Urothelium cell line (cell line): ENCODE measurements at places on chromosomes 7 and 10.
A peak's percentile ranks its signal among the peaks of the same experiment; 100 is the strongest.

- no peak for DNase-seq
These were observed 40.8 kb downstream of the PAPOLB start for GRCh38 chr7:4820967-4821471.

DNA sequence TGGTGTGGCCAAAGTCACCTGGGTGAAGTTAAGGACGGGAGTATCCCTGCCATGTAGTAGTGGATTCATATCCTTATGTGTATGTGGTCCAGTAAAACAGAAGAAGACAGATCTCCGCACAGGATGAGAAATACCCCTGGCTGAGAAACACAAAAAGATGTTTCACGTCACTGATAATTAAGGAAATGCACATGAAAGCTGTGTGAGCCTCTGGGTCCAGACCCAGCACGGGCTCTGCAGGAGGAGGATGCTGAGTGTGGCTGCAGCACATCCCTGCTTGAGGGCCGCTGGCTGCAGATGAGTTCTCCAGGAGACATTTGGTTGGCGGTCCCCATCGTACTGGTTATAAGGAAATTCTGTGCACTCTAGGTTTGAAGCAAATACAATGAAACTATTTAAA is 8.2 kb upstream of the SUN1 start:
- DNase-seq, result no peak

DNA sequence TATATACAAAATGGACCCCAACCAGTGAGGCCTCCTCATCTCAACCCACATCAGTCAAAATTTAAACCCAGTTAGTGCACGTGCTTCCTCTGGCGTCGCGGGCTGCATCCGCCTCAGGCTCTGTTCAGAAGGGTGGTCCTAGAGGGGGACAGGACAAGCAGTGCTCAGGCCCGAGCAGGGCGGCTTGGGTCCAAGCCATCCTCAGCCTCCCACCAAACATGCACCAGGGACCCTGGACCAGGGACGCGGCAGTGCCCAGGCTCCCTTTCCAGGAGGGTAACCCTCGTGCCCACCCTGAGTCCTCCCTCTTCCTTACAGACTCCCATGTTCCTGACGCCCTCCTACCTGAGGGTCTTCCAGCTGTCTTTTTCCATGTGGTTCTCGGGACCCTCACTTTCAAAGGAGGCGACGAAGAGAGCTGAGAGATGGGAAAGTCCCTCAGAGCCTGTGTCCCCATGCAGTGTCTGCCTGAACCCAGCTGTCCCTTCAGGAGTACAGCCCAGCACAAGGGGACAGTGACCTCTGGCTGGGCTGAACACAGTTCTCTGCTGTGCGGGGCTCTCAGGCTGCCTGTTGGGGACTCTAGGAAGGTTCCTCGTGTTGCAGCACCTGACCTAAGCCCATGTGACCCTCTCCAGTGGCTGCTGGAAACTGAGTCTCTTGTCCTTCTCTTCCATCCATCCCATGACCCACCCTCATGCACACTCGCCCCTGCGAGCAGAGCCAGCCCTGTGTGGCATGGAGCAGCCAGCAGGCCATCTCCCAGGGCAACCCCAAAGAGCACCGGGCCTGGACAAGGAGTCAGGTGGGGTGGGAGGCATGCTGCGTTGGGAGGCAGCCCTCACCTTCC is 58.1 kb downstream of the CSGALNACT2 start:
- no peak for DNase-seq

DNA sequence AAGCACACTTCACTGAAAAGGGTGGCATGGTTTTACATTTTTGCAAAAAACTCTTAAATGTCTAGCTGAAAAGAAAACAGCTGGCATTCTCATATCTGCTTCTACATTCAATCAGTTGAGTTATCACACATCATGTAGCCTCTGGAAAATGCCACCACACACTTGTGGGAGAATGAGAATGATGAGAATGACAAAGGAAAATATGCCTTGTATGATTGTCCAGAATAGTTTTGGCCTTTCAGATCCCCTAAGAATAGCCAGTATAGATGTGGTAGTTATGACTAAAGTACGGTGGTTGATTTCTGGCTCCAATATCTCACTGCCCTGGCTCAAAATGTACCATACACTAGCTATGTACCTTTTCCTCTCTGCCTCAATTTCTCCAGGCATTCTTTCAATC is 30.2 kb upstream of the FRMD4A start:
- no peak for DNase-seq

GRCh38 chr7:151179946-151180345 is 7.1 kb downstream of the ASB10 start:
- no peak for DNase-seq

- no peak for DNase-seq
These were observed 106.6 kb downstream of the NPY start for GRCh38 chr7:24390376-24391157.

- DNase-seq, result no peak
These were observed 125.9 kb upstream of the PPIF start for GRCh38 chr10:79221110-79222051.

DNA sequence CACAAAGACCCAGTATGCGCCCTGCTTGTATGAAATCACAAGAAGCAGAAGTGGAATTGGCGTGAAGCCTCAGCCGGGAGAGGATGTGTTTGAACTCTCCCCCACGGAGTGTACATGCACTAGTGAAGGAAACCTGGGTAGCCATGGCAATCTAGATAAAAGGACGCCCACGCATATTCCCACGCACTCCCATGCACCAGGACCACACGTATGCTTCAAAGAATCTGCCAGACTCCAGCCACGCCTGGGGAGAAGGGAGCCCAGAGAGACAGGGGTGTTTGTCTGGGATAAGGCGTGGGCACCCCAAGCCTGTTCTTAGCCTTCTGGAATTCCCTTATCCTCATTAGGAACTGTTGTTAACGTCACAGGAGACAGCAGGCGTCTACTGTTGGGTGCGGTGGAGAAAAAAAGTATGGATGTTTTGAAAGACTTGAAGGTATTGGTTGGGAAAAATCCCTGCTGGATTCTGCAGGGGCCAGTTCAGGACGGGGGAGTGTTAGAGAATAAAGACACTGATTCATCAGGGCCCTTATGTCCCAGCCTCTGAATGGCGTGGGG is 28.9 kb upstream of the ECHDC3 start:
- DNase-seq, result peak; percentile 52

GRCh38 chr10:114683162-114683561 is 25.1 kb upstream of the ABLIM1 start:
- DNase-seq, result no peak

- DNase-seq, result peak; percentile 29
These were observed 10.6 kb upstream of the TSPAN14 start for GRCh38 chr10:80443531-80443974.

- DNase-seq, result no peak
These were observed 49.1 kb downstream of the RAPGEF5 start for GRCh38 chr7:22307816-22308215.

GRCh38 chr7:42972699-42973500 is 40.7 kb downstream of the MRPL32 start:
- DNase-seq, result peak; percentile 54

DNA sequence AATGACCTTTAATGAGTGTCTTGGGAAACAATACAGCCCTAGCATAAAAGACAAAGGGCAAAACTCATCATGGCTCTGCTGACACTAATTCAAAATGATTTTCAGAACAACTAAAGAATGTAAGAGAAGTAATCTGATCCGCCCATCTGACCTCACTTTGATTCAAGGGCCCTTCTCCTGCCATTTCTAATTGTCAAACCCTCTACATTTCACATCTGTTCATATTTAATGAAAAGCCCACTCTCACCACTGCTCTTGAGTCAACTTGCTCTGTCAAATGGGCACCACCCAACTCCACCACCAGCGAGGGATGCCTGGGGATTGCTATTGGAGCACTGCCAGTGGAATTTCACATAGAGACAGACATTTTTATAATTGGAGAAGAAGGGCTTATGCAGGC is 639.2 kb downstream of the KCNMA1 start:
- no peak for DNase-seq

- DNase-seq, result peak; percentile 62
These were observed 95.7 kb downstream of the RBM20 start for GRCh38 chr10:110739811-110740271.

DNA sequence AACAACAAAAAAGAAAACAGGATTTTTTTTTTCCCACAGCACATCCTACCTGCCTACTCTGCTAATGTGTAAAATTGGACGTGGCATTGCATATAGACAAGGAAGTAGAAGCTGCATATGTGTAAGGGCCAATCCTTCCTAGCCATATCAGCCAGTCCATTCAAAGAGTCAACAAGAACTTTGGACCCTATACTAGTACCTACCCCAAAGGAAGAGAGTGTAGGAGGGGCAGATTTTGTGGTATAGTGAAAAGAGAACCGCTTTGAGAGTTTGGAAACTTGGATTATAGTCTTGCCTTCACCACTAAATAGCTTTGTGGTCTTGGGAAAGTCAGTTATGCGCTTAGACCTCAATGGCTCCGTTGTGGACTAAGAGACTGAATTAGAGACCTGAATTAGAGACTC is 12.1 kb upstream of the MCU start:
- DNase-seq, result no peak

- DNase-seq, result no peak
These were observed 103.3 kb downstream of the FAM107B start for GRCh38 chr10:14671386-14671831.

- no peak for DNase-seq
These were observed 47.0 kb upstream of the FIGNL1 start for GRCh38 chr7:50497068-50497642.

DNA sequence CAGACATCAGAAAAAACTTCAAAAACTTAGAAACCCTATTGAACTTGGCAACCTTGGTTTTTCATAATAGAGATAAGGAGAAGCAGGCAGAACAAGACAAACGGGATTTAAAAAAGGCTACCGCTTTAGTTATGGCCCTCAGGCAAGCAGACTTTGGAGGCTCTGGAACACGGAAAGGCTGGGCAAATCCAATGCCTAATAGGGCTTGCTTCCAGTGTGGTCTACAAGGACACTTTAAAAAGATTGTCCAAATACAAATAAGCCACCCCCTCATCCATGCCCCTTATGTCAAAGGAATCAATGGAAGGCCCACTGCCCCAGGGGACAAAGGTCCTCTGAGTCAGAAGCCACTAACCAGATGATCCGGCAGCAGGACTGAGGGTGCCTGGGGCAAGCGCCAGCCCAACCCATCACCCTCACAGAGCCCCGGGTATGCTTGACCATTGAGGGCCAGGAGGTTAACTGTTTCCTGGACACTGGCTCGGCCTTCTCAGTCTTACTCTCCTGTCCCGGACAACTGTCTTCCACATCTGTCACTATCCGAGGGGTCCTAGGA is 115.3 kb downstream of the NRCAM start:
- no peak for DNase-seq

GRCh38 chr10:29239569-29240472 is 49.0 kb upstream of the LYZL1 start:
- DNase-seq, result peak; percentile 61

DNA sequence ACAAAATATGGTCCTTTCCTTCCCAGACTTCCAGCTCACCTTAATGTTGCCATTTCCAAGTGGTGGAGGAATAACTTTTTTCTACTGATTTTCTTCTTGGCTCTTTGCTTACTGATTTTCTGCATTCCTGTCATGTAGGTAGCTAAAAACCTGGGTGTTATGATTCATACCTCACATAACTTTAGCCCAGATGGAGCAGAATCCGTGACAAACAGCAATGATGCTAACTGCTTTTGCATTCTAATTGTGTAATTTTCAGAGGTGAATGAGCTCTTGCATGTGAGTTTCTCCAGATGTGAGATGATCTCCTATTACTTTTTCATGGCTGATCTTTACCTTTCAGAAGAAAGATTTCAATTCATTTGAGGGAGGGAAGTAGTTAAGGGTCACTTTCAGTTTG is 43.4 kb downstream of the WDR11 start:
- DNase-seq, result no peak

- no peak for DNase-seq
These were observed 4.3 kb downstream of the SLC29A3 start for GRCh38 chr10:71323407-71323806.

- no peak for DNase-seq
These were observed 58.3 kb upstream of the PPP1R3C start for GRCh38 chr10:91690996-91691676.

- peak; percentile 66 for DNase-seq
These were observed 472 bp downstream of the PDAP1 start for GRCh38 chr7:99407872-99408378.

- DNase-seq, result peak; percentile 45
These were observed 646 bp downstream of the SGCE start for GRCh38 chr7:94655126-94655847.

GRCh38 chr7:81768951-81769778 is 682 bp downstream of the HGF start:
- DNase-seq, result no peak

DNA sequence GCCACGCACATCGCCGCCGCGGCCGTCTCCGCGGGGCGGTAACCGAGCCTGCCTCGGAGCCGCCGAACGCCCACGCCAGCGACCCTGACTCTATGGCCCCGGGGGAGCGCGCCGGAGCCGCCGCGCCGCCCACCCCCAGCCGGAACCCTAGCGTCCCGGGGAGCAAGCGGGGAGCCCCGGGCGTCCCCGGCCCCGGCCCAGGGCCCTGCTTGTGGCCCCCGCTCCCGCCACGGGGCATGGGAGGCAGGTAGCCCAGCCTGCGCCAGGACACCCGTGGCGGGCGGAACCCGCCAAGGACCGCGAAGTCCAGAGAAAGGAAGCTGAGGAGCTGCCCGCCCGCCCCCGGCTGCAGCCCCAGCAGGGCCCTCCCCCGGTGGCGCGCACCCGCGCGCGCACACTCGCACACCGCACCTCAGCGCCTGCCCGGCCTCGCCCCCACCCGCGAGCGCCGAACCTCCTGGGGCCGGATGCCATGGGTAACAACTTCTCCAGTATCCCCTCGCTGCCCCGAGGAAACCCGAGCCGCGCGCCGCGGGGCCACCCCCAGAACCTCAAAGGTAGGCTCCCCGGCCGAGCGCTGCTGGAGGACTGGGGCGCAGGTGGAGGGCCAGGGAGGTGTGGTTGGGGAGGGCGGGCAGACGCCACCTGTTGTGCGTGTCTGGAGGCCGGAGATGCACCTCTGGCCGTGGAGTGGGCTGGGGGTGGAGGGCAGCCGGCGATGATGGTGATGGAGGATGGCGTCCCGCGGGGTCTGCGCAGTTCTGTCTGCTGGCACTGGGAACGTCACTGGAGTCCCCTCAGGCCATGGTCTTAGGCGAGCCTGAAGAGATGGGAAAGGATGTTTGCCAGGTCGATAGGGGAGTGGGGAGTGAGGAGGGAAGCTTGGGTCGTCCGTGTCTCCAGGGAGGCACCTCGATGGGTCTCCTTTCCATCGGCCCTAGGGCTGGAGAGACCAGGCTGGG is 692 bp downstream of the NEURL1 start:
- no peak for DNase-seq
